COR-L47 (cell line): ENCODE measurements at places on chromosomes 5 and 9.

- DNase-seq, result no peak
Measured at GRCh38 chr5:172699999-172700364, 58.9 kb downstream of the NEURL1B start.

GRCh38 chr9:115385383-115386122, 267.6 kb upstream of the TNC start:
- no peak for DNase-seq

DNA sequence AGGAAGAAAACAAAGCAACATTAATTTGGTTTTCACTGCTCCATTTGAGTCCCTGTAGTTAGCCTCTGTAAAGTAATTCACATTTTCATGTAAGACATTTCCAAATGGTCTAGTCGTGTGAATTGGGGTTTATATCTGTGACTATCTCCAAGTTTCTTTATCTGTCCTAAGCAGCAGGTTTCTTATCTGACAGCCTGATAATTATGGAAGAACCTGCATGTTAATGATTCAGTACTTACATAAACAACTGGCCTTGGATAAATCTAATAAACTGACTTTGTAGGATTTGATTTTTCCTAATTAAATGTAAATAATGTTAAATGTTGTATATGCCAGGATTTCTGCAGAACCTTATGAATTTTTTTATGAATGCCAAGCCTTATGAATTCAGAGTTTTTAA, 964.9 kb downstream of the NR2F1-AS1 start:
- no peak for DNase-seq

GRCh38 chr9:126306071-126306647, 20.5 kb upstream of the MVB12B start:
- DNase-seq, result no peak

GRCh38 chr9:93159601-93160471, 24.1 kb upstream of the WNK2 start:
- DNase-seq, result peak; percentile 63

GRCh38 chr9:79632705-79633104, 60.9 kb downstream of the TLE4 start:
- DNase-seq, result no peak

- DNase-seq, result peak; percentile 11
Measured at GRCh38 chr5:17190242-17190778, 27.1 kb upstream of the BASP1 start.

DNA sequence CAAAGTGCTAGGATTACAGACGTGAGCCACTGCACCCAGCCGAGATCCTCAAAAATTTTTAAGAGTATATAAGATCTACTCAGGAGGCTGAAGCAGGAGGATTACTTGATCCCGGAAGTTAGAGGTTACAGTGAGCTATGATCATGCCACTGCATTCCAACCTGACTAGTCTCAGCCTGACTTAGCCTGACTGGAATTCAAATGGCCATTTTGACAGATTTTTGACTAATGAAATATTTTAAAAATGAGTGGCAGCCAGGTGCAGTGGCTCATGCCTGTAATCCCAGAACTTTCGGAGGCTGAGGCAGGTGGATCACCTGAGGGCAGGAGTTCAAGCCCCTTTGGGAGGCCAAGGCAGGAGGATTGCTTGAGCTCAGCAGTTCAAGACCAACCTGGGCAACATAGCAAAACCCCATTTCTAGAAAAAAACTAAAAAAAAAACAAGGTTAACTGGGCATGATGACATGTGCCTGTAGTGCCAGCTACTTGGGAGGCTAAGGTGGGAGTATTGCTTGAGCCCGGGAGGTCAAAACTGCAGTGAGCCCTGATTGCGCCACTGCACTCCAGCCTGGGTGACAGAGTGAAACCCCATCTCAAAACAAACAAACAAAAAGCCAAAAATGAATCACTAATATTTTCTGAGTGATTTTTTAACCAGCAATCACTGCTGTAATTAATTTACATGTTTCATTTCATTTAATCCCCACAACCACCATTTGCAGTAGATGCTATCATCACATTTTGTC, 16.6 kb downstream of the ATOX1 start:
- no peak for DNase-seq

GRCh38 chr5:62790348-62790747, 211.7 kb downstream of the LRRC70 start:
- DNase-seq, result peak; percentile 84

- DNase-seq, result no peak
Measured at GRCh38 chr9:114770991-114771390, 34.8 kb downstream of the TNFSF15 start.

GRCh38 chr5:179795863-179796833, 2.4 kb downstream of the LTC4S start:
- peak; percentile 88 for DNase-seq

GRCh38 chr5:14147210-14147609, 4.1 kb downstream of the TRIO start:
- no peak for DNase-seq

DNA sequence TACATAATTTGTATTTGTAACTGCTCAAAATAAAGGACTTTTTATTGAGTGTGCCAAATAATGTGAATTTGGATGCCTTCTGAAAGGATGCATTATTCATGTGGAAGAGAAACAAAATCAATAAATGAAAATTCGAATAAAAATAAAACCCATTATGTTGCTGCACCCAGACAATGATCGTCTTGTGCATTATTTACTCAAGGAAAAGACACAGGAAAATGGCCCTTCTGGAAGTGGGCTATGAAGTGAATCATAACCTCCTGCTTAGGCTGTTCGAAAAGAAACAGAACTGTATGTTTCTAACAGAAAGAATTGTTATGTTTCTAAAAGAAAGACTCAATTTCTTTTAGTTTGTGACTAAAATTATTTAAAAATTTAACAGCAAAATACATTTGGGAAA, 168.9 kb upstream of the NFIB start:
- no peak for DNase-seq

DNA sequence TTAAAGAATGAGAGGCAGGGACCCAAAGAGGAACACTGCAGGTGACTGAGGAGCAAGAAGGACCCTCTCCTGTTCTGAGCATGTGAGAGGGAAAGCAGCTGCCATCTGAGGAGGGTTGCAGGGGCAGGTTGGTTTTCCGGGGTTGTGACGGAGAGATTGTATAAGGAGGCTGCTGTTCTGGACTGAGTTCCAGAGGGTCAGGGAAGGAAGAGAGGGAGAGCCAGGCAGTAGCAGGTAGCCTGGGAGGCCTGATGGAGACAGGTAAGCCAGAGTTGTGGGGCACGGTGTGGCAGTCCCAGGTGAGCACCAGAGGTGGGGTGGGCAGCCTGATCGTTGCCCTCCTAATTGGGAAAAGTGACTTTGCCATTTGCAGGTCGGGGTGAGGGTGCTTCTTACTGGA, 9.8 kb downstream of the CCT5 start:
- no peak for DNase-seq

DNA sequence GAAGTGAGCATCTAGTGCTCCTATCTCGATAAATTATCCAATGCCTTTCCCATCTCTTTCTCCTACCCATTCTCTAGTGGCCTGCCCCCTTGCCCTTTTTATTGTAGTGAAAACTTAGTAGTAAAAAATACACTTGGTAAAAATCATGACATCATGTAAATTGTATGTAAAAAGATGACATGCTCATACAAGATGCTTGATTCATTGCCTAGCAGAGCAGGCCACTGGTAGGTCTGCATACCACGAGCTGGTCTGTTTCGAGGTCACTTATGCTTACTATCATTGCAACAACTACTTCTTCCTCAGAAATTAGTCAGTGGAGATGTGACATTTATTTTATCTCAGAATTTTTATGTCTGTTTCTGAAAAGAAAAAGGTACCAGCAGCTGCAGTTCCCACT, 177.3 kb downstream of the C9orf152 start:
- no peak for DNase-seq

- DNase-seq, result no peak
Measured at GRCh38 chr9:81293651-81294050, 395.7 kb downstream of the TLE1 start.
